ENCODE measurements at places on chromosomes 16 and 17. TPM values are rescaled to one million over a fixed set of nuclear protein-coding genes. Genes with fewer than 3 reads are reported as not detected.

Gene TIMP2
- 2.5 TPM for total RNA-seq

Gene RTN4RL1
- 0.49 TPM for total RNA-seq

Gene WSCD1
- total RNA-seq, result not detected

DNA sequence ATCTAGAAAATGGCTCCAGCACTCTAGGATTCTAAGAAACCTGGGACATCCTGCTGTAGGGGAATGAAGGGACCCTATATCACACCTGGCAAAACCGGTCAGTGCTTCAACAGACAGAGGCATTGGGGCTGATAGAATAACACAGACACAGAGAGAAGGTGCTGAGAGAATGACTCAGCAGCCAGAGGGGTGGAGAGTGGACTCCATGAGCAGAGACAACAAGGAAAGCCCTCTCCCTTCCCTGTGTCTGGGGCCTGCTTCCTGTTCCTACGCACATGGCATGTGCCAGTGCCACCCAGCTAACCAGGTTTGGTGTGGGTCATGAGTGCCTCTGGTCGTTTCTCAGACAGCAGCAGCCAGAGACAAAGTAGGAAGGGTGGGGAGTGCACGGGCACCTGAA lies 140.3 kb downstream of the CCT6B start:
- H3K4me3 ChIP-seq, result no peak overlapping the region
- H3K4me1 ChIP-seq, result no peaks in the 10 kb centered on the region
- no peak overlapping the region for H3K27ac ChIP-seq

DNA sequence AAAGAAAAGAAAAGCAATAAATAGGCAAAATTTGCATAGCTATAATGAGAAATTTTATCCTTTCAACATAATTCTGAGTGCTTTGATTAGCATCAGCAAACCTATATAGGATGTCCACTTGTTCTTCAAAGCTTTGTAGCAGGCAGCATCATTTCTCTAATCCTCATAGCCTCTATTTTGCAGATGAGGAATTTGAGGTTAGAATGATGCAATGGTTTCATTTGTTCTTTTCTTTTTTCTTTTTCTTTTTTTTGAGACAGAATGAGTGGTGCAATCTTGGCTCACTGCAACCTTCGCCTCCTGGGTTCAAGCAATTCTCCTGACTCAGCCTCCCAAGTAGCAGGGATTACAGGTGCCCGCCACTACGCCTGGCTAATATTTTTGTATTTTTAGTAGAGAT lies 594.4 kb downstream of the TOX3 start:
- no peaks in the 10 kb centered on the region for H3K27me3 ChIP-seq
- H3K4me1 ChIP-seq, result no peaks in the 10 kb centered on the region
- H3K27ac ChIP-seq, result no peak overlapping the region
- no peaks in the 10 kb centered on the region for H3K36me3 ChIP-seq
- no peak overlapping the region for H3K4me3 ChIP-seq
- DNase-seq, result no peak

DNA sequence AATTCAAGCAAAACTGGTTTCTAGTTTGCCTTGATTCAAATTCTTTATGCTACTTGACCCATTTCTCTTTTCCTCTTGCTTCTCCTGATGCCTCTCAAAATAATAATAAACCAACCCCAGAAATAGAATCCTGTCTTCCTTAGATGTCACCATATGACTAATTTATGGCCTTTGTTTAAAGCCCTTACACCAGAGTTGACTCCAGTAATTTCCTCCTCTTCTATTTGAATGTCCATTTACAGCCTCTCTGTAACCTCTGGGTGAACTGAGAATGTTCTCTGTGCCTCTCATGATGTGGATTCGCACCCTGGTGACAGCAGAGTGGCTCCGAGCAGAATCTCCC lies 31.5 kb downstream of the ZFHX3 start:
- no peaks in the 10 kb centered on the region for H3K27me3 ChIP-seq
- H3K36me3 ChIP-seq, result no peaks in the 10 kb centered on the region
- DNase-seq, result no peak
- no peak overlapping the region for H3K27ac ChIP-seq
- H3K4me3 ChIP-seq, result no peak overlapping the region

DNA sequence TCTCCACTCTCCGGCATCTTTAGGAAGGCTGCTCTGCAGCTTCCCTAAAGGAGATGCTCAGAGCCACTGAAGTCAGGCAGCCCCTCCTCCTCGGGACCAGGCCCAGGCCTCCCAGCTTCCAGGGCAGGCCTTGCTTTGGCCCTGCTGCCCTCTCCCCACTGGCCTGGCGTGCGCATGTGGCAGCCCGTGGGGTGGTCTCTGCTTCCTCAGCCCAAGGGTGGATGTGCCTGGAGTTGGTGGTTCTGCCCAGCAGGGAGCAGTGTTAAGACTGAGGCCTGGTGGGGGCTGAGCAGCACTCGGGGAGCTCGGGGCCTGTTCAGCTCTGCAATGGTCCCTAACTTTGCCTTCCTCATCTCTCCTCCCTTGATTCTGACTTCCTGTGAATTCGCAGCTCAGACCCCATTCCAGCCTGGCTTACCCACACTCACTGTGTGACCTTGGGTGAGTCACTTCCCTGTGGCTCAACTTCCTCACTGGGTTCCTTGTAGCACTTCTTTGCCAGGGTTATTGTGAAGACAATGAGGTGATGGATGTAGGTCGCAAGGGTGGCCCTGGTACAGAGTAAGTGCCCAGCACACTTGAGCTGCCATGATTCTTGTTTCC lies 63.2 kb downstream of the NKD1 start:
- H3K27ac ChIP-seq, result no peak overlapping the region
- no peaks in the 10 kb centered on the region for H3K36me3 ChIP-seq
- no peaks in the 10 kb centered on the region for H3K27me3 ChIP-seq
- H3K4me3 ChIP-seq, result no peak overlapping the region
- DNase-seq, result no peak

- H3K27me3 ChIP-seq, result peaks cover 18% of the 10 kb centered on the region
- no peak overlapping the region for H3K27ac ChIP-seq
- H3K4me3 ChIP-seq, result no peak overlapping the region
- no peak for DNase-seq
- H3K36me3 ChIP-seq, result no peaks in the 10 kb centered on the region
These were observed 276.2 kb downstream of the NPIPA8 start for GRCh38 chr16:18060351-18060750.

DNA sequence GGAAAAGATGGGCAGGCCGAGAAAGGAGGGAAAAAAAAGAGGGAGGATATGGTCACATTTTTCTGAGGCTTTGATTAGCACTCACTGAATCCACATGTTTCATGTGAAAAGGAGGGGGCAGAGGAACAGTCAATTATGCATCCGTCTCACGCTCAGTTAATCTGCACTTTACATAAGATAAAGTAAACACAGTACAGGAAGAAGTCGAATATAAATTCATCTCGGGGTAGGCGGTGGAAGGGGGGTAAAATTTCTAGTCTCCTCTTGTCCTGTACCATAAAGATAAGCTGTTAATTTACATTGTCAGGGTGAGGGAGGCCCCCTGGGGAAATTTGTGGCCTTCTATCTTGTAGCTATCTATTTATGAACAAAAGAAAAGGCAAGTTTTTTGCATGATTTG lies 73.1 kb upstream of the CES5A start:
- no peak overlapping the region for H3K27ac ChIP-seq
- H3K4me1 ChIP-seq, result no peaks in the 10 kb centered on the region
- DNase-seq, result no peak
- no peak overlapping the region for H3K4me3 ChIP-seq

All from activated CD8-positive, alpha-beta T cell treated with anti-CD3 and anti-CD28 coated beads for 36 hours (primary cell).